ENCODE measurements at places on chromosomes 12 and 14.

DNA sequence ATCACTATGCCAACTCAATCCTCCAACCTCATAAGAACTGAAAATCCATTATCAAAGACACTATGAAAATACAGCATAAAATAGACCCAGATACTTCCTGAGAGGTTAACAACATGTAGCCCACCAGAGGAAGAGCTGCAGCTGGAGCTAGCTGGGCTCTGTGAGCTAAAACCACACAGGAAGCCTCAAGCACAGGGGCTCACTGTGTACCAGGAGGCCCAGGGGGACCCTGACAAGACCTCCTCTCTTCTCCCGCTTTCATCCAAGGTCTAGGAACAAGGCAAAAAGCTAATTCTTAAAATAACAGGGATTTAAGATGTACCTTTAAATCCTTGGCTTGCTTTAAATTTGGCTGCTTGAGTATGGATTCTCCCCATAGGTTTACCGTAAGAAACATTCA is 53.6 kb downstream of the EIF2S3B start:
- peak; percentile 94 for DNase-seq

DNA sequence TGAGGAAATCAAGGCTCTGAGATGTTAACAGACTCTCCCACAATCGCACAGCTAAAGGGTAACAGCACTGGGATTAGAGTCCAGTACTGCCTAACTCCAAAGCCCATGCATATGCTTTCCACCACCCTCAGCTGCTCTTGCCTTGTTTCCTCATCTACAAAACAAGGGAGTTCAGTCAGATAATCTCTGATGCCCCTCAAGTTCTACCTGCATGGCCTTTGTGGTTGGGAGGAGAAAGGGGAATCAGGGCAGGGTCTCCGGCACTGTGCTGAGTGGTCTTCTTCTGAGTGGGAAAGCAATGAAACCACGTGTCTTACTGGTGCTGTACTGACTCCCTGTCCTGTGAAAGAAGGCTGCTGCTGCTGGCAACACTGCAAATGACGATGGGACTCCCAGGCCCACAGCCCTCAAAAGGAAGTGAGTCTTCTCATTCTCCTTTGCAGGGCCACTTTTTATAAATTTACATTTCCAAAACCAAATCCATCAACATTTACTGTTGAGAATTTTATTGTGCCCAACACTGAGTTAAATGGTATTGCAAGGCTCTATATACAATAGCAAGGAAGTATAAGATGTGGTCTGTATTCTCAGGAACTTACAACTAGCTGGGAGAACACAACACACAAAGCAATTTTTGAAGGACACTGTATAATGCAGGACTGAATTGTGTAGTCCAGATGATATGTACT is 19.7 kb upstream of the DUSP16 start:
- no peak for DNase-seq

DNA sequence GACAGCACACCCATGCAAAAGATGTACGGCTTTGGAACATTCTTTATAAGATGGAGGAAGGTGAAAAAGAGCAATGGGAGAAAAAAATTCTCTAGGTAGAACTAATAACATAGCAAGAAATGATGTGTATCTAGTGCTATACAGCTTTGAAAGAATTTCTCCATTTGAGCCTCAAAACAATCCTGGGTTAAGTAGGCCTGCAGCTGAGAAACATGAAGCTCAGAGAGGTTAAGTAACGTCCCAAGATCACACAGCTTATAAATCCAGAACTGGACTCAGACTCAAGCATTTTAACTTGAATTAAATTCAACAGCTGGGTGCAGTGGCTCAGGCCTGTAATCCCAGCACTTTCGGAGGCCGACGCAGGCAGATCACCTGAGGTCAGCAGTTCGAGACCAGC is 32.9 kb downstream of the TTC7B start:
- no peak for DNase-seq

- no peak for DNase-seq
Measured at GRCh38 chr12:13961971-13962370, 19.4 kb downstream of the GRIN2B start.

DNA sequence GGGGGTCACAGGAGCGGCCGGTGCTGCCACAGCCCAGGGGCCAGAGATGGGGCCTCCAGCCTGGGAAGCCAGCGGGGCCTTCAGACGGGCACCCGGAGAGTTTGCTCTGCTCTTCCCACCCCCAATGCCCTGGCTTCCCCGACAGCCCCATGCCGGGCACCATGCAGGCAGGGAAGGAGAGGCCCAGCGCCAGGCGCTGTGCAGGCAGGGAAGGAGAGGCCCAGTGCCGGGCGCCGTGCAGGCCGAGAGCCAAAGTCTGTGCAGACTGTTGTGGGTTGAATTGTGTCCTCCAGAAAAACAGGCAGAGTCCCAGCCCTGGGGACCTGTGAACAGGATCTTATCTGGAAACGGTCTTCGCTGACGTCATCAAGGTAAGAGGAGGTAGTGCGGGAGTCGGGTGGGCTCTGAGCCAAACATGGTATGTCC is 34.3 kb downstream of the GALNT9 start:
- no peak for DNase-seq

GRCh38 chr14:28671425-28671824 is 95.2 kb upstream of the FOXG1 start:
- DNase-seq, result no peak

DNA sequence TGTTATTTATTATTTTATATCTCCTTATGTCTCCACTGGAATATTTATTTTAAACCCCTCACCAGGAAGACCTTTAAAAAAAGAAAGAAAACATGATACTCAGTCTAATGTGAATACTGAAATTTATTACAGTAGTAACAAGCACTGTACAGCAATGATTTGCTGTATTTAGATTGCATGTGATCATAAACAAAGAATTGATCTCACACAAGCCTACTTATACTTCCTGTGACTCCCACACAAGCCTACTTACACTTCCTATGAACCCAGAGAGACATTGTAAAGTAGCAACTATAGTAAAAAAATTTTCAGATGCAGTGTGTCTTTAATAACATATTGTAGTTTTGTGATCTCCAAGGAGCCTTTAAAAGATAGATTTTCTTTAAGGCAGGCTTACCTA is 142.7 kb upstream of the SYT1 start:
- DNase-seq, result no peak

GRCh38 chr12:26919216-26919555 is 18.6 kb downstream of the INTS13 start:
- DNase-seq, result no peak

GRCh38 chr12:17609153-17609552 is 480.8 kb downstream of the RERGL start:
- no peak for DNase-seq

GRCh38 chr12:95318071-95318545 is 100.5 kb downstream of the VEZT start:
- DNase-seq, result no peak

- DNase-seq, result no peak
Measured at GRCh38 chr14:23181946-23182345, 1.5 kb downstream of the SLC7A8 start.

DNA sequence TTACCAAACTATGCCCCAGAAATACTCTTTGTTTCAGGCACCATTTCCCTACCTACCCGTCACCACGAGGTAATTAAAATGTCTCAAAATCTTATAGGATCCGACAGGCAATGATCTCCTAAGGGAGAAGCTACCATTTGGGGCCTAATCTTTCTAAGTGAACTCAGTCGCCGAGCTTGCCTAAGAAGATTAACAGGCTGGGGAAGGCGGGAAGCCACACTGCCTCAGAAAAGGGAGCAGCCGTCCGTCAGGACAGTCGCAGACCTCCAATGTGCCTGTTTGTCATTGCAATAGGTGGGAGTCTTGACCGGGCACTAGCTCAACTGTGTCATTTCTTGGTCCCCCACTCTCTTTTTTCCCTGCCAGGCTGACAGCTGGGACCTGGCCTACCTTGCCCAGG is 4.6 kb downstream of the TTC7B start:
- no peak for DNase-seq

GRCh38 chr12:104381731-104382480 is 74.8 kb upstream of the CHST11 start:
- peak; percentile 80 for DNase-seq

- no peak for DNase-seq
Measured at GRCh38 chr12:666766-667308, 3.6 kb upstream of the NINJ2 start.

- no peak for DNase-seq
Measured at GRCh38 chr12:58079806-58080205, 138.4 kb downstream of the ATP23 start.

- DNase-seq, result peak; percentile 38
Measured at GRCh38 chr12:11958221-11959091, 112.3 kb upstream of the BCL2L14 start.

- DNase-seq, result no peak
Measured at GRCh38 chr14:54623279-54624004, 56.5 kb downstream of the SAMD4A start.

DNA sequence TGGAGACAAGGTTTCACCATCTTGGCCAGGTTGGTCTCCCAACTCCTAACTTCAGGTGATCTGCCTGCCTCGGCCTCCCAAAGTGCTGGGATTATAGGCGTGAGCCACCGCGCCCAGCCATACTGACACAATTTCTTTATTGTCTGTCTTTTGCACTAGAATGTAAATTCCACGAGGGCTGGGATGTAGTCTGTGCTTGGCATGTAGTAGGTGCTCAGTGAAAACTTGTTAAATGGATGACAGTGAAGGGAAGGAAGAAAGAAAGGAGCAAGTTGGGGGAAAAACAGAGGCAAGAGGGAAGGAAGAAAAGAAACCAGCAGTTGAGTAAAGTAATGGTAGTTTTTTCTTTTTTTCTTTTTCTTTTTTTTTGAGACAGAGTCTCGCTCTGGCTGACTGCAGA is 53.1 kb downstream of the LIMA1 start:
- no peak for DNase-seq

DNA sequence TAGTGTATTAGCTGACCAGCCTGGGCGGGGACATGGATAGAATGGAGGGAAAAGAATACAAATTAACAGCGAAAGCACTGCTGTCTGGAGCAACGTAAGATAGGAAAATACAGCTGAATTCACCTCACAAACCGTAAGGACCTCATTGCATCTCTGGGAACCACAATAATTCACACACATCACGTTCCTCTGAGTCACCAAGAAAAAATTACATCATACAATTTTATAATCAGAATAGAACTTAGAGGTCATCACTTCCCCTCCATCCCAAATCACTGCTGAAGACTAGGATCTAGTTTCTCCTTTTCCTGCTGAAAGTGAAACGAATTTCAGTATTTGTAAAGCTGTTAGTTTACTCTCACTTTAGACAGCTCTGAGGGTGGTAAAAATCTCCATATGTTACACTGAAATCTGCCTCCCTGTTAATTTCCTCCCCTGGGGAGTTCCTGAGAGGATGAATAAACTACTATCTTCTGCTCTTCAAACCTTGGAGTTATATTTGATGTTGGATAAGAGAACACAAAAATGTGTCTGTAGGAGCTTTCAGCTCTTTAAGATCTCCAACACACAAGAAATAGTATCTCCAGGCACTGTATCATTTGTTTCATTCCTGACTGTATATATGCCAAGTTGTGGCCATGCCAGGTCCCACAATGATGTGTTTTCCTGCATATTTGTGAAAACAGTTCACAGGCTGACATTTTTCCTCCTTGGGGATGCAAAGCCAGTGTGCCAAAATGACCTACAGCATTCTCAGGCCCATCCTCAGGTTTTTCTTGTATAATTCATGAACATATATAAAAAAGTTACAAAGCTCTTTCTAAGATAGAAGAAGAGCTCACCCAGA is 63.8 kb upstream of the SSTR1 start:
- no peak for DNase-seq

DNA sequence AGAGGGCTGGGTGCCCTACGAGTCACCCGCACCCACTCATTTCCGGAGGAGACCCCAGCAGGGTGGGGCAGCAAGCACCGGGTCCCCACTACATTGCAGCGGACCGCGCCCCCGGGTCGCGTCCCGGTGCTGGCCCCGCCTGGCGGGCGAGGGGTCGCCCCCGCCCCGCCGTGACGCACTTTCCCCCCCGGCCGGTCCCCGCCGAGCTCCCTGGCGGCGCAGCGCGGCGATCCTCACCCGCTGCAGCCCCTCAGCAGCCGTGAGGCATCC is 106.1 kb downstream of the PRICKLE1 start:
- DNase-seq, result no peak

DNA sequence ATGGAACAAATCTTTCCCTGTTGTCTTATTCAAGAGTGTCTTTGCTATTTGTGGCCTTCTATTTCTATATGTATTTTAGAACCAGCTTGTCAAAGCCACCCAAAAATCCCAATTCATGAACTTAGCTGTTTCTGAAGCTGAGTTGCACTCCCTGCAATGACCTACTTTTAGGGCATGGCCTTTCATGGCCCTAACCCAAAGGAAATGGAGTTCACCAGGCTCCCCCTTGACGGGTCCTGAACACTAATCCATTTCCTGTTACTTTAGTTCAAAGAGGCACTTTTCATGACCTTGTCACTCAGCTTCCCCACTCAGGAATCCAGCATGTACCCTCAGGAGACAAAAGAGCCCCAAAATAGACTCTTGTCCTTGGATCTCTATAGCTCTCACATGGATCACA is 7.6 kb downstream of the TMED8 start:
- peak; percentile 65 for DNase-seq

DNA sequence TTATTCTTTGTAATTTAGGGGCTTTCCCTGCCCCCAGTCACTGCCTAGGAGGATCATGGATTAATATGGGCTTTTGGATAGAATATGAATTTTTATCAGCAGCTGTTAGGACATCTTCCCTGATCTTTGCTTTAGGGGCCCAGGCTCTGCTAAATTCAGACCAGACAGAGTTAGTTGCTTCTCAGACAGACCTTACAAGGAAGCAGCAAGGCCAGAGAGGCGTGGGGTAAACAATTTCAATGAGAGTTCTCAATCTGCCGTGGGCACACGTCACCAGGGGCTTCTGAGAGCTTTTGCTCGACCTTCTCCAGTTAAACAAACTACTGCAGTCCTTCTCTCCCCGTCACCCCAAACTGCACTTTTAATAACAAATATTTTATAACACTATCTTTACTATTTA is 27.7 kb downstream of the FGF6 start:
- no peak for DNase-seq

DNA sequence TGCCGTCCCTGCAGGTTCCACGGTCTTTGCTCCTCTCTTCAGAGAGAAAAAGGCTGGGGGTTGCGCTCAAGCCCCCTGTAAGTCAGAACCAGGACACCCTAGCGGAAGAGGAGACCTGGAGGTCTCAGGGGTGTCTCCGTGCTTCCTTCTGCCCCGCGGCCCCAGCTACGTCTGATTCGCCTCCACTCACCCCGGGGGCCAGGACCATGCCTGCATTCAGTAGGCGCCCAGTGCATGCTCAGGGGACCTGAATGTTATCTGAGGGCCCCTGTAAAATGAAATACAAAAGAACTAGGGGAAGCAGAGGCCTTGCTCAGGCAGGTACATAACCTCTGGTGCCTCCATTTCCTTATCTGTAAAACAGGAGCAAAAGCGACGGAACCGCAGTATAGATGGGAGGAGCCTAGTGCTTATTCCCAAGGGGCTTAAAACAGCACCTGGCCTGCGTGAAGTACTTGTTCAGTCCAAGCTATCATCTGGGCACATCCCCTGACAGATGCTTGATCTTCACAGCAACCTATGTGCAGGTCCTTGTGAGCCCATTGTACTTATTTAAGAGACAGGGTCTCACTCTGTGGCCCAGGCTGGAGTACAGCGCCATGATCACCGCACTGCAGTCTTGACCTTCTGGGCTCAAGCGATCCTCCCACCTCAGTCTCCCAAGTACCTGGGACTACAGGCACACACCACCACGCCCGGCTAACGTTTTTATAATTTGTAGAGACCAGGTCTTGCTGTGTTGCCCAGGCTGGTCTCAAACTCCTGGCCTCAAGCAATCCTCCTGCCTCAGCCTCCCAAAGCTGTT is 110.3 kb upstream of the NCOR2 start:
- DNase-seq, result no peak

Measured in Jurkat, Clone E6-1 (cell line).